ENCODE measurements at places on chromosomes 11 and 22.

GRCh38 chr11:27120211-27120610 is 79.6 kb downstream of the BBOX1 start:
- DNase-seq, result no peak

GRCh38 chr11:45233804-45234170 is 52.4 kb downstream of the SYT13 start:
- no peak for DNase-seq

DNA sequence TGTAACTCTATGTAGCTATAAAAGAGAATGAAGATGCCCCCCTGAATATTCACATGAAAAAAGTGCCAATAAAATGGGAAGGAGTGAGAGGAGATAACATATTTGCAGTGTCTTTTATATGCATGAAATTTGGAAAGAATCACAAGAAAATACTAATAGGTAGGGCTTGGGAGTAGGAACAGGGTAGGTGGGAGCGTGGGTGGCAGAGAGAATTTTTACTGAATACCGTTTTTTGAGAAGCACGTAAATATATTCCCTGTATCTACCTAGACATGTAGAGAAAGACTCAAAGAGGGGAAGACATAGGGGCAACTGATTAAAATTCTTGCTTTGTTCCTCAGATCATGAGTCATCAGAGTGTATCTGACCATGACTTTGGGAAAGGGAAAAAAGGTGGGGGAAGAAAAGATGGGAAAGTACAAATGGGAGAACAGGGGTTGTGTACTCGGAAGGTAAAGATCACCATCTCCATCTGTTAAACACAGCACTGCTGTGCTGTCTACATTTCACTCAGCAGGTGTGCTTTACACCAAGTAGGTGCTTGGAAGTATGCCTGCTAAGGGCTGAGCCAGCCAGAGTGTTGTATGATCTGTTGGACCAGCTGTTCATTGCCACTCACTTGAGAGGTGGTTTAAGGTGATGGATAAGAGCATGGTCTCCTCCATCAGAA is 16.0 kb downstream of the PRR5L start:
- no peak for DNase-seq

GRCh38 chr11:16611926-16612565 is 126.4 kb upstream of the C11orf58 start:
- DNase-seq, result no peak

DNA sequence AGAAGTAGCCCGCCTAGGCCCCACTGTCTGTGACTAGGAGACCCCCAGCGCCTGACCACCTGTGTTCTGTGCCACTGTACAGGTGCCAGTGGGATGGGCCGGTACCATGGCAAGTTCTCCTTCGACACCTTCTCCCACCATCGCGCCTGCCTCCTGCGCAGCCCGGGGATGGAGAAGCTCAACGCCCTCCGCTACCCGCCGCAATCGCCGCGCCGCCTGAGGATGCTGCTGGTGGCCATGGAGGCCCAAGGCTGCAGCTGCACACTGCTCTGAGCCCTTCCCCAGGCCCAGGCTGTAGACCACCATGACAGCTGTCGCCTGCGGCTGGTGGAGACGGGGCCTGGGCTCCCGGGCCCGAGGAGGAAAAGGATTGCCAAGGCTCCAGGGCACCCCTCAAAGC is 2.8 kb upstream of the NDUFS8 start:
- no peak for DNase-seq

- no peak for DNase-seq
Measured at GRCh38 chr11:2679011-2679676, 20.6 kb downstream of the KCNQ1OT1 start.

DNA sequence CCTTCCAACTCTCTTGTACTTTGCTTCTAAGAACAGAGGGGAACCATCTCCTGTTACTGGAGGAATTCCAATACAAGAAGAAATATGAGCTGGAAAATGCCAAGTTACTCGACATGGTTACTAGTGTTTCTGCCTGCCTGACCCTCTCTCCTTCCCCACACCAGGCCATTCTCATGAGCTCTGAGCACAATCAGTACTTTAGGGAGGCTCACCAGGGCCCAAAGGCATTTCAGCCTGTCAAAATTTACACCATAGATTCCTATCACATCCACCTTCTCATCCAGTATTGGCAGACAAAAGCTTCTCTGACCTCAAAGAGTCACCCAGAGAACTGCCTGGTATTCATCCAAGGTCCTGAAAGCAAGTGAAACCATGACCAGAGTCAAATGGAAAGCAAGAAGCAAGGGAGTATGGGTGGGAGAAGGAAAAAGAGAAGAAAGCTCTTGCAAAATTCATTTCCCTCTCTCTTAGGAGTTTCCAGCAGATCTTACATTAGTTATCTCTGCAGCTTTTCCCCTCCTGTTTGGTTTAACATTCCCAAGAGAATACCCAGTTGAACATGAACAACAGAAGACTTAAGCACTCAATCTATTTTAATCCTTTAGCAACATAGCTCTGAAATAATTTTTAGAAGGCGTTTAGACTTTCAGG is 58.7 kb upstream of the NCAM1 start:
- no peak for DNase-seq

- no peak for DNase-seq
Measured at GRCh38 chr22:43821606-43822425, 9.7 kb upstream of the EFCAB6 start.

DNA sequence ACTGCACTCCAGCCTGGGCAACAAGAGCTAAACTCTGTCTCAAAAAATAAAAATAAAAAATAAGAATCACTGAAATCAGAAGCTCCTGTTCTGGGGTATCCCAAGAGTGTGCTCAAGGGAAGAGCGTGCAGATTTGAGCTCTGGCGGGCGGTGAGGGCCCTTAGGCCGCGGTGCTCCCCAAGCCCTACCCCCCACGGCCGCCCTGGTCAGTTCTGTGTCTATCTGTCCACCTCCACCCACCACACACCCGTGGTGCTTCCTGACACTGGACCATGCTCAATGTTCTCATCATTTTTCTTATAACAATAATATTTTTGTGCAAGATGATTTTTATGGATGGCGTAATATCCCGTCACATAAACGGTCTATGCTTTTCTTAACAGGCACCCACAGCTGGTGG is 71.1 kb downstream of the RTL6 start:
- DNase-seq, result no peak

DNA sequence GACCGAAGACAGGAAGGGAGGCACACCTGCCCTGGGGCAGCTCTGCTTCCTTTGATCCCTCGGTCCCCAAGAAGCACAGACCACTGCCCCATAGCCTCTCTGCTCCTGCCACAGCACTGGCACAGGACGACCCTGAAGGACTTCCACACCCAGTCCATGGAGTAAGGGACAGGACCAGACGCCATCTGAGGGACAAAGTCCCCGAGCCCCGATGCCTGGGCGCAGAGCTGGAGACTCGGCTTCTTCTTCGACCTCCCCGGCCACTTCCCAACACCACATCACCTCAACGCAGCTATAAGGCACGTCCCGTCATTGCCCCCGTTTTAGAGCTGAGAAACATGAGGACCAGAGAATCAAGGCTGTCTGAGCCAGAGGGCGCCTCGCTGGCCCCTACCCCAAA is 310.5 kb downstream of the BRD1 start:
- no peak for DNase-seq

- DNase-seq, result no peak
Measured at GRCh38 chr22:43819421-43819921, 7.4 kb upstream of the EFCAB6 start.

DNA sequence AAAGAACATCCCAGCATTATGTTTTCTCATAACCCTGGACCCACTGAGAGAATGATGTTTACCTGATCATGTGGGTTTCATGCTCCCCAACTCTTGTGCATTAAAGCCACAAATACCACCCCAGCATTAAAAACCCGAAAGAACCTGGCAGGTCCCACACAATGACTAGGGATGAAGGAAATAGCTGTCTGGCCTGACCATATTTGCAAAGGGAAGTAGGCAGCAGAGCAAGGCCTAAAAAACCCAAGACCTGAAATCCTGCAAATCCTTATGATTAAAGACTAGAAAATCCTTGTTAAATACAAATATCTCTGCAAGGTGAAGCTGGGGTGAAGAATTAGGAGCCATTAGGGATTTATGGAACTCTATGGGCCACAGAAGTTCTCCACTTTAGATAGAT is 23.7 kb downstream of the PAK1 start:
- no peak for DNase-seq

DNA sequence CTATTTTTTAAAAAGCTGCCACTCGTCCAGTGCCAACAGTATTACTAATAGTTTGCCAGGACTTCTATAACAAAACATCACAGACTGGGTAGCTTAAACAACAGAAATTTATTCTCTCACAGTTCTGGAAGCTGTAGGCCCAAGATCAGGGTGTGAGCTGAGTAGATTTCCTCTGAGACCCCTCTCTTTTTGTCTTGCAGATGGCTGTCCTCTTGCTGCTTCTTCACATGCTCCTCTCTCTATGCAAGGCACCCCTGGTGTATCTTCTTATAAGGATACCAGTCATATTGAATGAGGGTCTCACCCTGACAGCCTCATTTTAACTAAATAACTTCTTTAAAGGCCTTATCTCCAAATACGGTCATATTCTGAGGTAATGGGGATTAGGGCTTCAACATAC is 390.9 kb downstream of the DLG2 start:
- no peak for DNase-seq

DNA sequence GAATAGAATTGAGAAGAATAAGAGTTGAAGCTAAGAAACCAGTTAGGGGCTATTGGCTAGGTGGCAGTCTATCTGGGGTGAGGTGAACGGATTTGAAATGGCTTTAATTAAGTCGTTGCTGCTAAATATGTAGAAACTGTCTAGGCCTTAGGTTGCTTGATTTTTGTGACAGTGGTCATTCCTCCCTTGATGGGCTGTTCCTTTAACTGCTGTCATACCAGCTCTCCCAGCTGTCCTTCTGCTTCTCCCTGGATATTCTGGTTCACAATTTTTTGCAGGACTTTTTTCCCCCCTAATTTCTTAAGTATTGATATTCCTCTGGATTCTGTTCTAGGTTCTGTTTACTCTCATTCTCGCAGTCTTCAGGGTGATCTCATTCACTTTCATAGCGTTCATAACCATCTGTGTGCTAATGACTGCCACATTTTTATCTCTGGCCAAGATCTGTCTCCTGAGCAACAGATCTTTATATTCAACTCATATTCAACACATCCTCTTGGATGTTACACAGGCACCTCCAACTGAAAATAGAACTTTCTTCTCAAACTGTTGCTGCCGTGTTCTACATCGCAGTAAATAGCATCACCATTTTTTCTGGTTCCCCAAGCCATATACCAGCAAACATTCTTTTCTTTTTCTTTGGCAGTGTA is 134.1 kb downstream of the UVRAG start:
- DNase-seq, result no peak

Measured in activated CD4-positive, alpha-beta T cell treated with anti-CD3 and anti-CD28 coated beads, Interleukin-10, Interleukin-2, amounts not matched to agents 100 ng/mL and 50 ng/mL, durations not matched to agents 16 hours and 8 hours (primary cell).